T-helper 2 cell treated with Interferon-gamma antibody and Interleukin-4, amounts not matched to agents 5 μg/mL and 100 μg/mL, for 36 hours (primary cell): ENCODE measurements at places on chromosomes 5 and 9.

GRCh38 chr9:126614088-126614454 lies 343 bp downstream of the LMX1B start:
- no peak for DNase-seq

GRCh38 chr5:54593779-54594178 lies 76.2 kb downstream of the SNX18 start:
- no peak for DNase-seq

DNA sequence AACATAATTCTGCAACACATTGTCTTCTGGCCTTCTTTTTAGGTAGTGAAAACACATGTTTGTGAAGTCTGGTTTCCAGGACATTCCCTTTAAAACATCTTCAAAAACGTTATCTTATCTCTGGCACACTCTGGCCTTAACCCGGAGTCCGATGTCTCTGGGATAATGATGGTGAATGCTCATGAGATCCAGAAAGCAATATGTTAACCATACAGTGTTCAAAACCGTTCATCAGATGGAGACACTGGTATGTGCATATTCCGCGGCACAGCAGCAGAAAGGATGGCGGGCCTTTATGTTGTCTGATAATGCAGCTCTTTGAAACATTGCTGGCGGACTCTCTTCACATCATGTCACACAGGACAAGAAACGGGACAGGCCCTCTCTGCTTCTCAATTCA lies 605.2 kb downstream of the CCDC171 start:
- no peak for DNase-seq

DNA sequence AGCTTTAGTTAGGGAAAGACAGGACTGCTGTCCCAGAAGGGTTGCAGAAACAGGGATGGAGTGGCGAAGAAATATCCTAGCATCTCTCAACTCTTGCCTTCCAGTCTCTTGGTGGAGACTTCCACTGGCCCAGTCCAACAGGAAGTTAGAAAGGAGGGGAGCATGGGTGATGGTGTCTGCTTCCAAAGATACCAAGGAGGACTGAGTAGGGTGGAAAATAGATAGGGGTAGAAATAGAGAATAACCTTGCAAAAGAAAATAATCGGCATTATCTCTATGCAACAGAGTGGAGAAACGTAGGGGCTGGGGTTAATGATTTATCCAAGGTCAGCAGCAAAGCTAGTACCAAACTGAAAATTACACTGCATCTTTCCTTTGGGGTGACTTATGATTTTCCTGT lies 242.3 kb downstream of the PSAT1 start:
- DNase-seq: no peak

GRCh38 chr9:126499005-126499910 lies 114.5 kb upstream of the LMX1B start:
- DNase-seq: peak; percentile 27

- no peak for DNase-seq
These were observed 133.8 kb upstream of the DAB2 start for GRCh38 chr5:39558541-39558940.

GRCh38 chr9:107246259-107247254 lies 36.5 kb upstream of the RAD23B start:
- DNase-seq: no peak

- no peak for DNase-seq
These were observed 16.2 kb downstream of the CDC14B start for GRCh38 chr9:96603305-96604003.

- DNase-seq: no peak
These were observed 4.1 kb downstream of the MRPL36 start for GRCh38 chr5:1795506-1795905.

DNA sequence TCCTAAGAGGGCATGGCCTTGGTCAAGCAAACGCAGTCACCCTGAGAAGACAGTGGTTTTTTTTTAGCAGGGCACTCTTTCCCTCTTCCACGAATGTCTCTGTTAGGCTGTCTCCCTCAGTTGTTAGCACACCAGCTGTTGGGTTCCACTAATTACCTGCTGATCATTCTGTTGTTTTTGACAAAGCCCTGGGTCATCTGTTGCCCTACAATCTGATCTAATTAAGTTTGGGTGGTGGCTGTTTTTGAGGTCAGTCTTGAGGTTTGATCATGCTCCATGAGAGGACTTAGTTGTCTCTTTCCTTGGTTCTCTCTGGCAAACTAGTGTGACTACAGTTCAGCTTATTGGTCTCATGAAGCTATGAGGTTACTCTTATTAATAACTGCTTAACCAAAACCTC lies 5.0 kb upstream of the PTPDC1 start:
- DNase-seq: no peak

DNA sequence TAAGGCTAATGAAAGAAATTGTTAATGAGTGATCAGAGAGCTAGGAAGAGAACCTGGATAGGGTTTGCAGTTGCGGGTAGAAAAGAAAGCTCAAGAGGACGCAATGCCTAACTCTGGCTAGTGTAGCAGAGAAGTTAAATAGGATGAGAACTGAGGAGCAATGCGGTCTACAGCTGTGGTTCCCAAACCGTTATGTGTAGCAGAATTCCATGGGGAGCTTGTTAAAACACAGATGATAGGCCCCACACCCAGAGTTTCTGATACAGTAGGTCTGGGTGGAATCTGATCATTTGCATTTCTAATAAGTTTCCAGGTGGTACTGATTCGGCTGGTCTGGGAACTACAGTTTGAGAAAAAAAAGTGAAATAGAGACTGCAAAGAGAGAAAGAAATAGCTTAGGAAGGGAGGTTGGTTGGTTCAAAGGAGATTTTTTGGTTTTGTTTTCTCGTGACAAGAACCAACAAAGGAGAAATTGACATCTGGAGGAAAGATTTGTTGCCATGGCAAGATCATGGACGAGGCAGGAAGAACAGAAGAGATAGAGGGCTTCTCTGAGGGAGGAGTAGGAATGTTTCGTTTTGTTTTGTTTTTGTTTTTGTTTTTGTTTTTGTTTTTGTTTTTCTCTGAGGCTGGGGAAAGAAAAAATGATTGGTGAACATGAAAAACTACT lies 276.1 kb downstream of the ARRDC3 start:
- no peak for DNase-seq
